ENCODE measurements at places on chromosomes 5 and 9.

GRCh38 chr9:35945341-35946018 is 12.5 kb downstream of the OR2S2 start:
- peak; percentile 67 for DNase-seq

GRCh38 chr9:19113964-19114679 is 11.4 kb upstream of the HAUS6 start:
- DNase-seq = no peak

- no peak for DNase-seq
Observed at GRCh38 chr5:28743025-28743715, 1704.8 kb upstream of the CDH9 start.

- DNase-seq = peak; percentile 72
Observed at GRCh38 chr9:130701059-130702022, 7.8 kb downstream of the EXOSC2 start.

GRCh38 chr5:141441571-141442170 is 11.4 kb downstream of the PCDHGA12 start:
- DNase-seq = no peak

DNA sequence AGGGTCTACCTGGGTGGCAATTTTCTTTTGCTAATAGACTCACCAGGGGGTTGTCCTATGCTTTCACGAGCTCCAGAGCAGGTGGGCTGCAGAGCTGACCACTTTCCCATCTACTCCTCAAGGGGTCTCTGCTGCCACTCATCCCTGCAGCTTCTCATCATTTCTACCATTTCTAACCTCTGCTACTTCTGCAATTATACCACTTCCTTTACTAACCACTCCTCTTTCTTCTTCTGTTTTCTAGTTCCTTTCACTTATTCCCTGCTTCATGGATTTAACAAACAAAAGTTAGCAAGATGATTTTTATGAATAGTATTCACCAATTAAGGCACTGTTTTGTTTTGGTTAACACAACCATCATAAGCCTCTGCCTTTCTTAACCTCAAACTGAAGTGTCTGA is 34.5 kb upstream of the NIPBL start:
- no peak for DNase-seq

GRCh38 chr5:95631255-95631958 is 11.5 kb downstream of the GPR150 start:
- no peak for DNase-seq

- DNase-seq = no peak
Observed at GRCh38 chr9:116267021-116267420, 113.4 kb downstream of the PAPPA start.

DNA sequence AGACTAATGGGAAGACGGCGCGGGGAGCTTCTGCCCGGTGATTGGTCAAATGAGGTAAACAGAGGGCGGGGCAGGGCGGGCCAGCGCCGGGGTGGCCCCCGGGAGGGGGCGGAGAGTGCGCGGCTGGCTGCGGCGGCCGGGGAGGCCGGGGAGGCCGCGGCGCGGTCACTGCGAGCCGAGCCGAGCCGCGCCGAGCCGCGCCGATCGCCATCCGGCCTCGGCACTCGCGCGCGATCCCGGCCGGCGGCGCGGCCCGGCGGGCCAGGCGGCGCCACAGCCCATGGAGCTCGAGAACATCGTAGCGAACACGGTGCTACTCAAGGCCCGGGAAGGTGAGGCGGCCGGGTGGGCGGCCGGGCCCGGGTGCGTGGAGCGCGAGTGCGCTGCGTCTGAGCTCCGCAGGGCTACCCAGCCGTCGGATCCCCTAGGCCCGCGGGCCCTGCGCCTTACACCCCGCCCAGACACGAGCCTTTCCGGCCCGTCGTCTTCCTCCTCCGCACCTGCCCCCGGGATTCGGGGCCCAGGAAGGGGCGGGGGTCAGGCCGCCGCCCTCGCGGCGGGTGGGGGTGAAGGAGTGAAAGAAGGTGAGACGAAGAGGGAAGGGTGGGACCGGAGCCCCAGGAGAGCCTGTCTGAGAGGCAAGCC is at the start of gene GRK6:
Gene GRK6 (plus strand): TSS at position 111 of the 645 bp plus-strand sequence. CDS start 170 bp downstream, at position 281.
- peak; percentile 80 for DNase-seq

- DNase-seq = no peak
Observed at GRCh38 chr9:84337252-84337651, 3.3 kb downstream of the SLC28A3 start.

GRCh38 chr9:76423216-76424177 is 29.3 kb upstream of the RFK start:
- DNase-seq = peak; percentile 13

GRCh38 chr9:130940693-130941576 is 1.9 kb upstream of the FIBCD1 start:
- DNase-seq = peak; percentile 65
